ENCODE measurements at places on chromosomes 2 and 18.

DNA sequence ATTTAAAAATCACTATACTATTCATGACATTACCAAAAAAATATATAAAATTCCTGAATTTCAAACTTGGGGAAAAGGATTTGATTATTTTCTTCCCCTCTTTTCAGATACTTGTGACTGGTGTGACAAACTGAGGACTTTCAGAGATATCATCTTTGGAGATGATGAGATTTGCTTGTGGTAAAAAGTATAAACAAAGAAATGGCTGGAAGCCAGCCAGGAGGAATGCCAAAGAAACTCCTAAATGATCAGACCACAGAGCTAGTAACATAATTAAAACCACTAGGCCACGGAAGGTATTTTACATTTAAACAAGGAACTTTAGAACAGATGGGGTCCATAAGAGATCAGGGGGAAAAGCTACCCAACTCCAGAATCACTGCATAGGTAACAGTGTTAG lies 58.7 kb downstream of the PIGN start:
- DNase-seq = no peak

- DNase-seq = no peak
Observed at GRCh38 chr18:41343808-41344207, 611.2 kb upstream of the PIK3C3 start.

DNA sequence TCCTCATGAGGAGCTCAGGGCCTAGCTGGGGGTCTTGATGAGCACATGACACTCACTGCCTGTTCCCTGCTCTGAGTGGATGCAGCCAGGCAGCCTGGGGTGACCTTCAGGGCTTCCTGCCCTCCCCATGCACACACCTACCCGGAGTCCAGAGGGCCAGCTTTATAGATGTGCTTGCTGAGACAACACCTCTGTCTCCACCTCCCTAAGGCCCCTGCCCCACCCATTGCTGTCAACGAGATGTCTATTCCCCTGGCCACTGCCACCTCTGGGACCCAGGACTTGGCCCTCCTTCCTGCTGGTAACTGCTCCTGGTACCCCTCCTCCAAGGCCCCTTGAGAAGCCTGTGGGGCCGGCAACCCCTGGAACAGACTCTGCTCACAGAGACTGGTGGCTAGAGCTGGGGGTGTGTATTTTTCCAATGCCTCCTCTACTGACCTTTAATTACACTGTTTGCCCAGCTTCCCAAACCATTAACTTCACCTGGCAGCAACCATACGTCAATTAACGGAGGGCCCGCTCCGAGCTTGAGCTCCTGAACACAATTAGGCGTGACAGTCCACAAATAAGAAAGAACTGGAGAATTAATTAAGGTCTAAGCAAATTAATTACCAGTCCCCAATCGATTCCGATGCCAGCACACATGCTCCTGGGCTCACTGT lies 66.3 kb downstream of the EMX1 start:
- DNase-seq = no peak

GRCh38 chr2:129080715-129081476 lies 762.2 kb upstream of the HS6ST1 start:
- no peak for DNase-seq

- DNase-seq = peak; percentile 42
Observed at GRCh38 chr2:19868701-19869580, 32.8 kb downstream of the TTC32 start.
